Activated CD4-positive, alpha-beta T cell treated with anti-CD3 and anti-CD28 coated beads, Interleukin-10, Interleukin-2, amounts not matched to agents 100 ng/mL and 50 ng/mL, durations not matched to agents 16 hours and 8 hours (primary cell): ENCODE measurements at places on chromosomes 5 and 9.

GRCh38 chr5:142598338-142598700 lies 87.6 kb downstream of the FGF1 start:
- DNase-seq = no peak

DNA sequence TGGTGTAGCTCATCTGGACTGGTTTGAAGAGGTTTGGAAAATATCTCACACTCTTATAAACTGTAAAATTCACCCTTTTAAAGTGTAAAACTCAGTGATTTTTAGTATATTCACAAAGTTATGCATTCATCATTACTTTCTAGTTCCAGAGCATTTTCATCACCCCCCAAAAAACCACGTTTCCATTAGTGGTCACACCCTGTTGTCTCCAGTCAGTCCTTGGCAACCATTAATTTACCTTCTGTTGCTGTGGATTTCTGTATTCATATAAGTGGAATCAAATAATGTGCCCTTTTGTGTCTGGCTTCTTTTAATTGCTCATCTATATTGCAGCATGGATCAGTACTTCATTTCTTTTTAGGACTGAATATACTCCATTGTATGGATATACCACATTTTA lies 18.4 kb downstream of the NIPBL start:
- DNase-seq = no peak

DNA sequence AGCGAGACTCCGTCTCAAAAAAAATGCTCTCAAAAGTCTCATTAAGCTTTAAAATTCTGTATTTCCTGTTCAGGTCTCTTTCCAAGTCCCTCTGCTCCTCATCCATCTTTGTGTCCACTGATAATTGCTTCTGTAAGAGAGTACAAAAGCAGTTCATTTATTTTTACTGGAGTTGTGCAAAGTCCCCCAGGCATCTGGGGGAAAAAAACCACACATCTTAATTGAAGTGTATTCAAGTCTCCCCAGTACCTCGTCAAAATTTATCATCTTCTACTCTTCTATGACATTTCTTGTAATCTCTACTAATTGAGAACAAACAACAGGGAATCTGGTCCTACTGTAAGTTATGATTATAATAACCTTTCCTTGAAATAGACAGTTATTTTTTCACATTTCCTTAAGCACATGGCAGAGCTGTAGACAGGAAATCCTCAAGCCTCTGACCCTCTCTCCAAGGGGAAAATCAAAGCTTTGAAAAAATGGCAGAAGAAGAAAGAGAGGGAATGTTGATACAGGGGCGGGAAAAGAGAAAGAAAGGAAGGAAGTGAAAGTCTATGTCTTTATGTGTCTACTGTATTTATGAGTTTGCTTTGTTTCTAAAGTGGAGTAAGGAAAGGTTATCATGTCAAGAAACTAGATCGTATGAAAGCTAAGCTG lies 51.5 kb downstream of the RAI14 start:
- no peak for DNase-seq

DNA sequence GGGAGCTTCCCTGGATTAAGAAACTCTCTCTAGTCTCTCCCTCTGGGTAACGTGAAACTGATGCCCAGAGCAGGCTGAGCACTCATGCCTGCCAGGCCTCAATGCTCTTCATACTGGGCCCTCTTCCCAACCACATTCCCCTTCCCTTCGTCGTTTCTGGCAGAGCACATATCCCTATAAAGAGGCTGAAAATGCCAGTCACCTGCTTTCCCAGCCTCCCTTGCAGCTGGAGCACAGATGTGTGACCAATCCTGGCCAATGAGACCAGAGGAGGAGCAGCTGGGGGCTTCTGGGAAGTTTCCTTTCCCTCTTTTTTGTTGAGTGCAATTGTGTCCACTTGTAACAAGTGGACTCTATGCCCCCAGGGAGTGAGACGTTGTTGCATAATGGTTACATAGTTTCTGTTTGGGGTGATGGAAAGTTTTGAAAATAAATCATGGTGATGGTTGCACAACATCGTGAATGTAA lies 30.2 kb upstream of the SMIM23 start:
- DNase-seq = no peak

DNA sequence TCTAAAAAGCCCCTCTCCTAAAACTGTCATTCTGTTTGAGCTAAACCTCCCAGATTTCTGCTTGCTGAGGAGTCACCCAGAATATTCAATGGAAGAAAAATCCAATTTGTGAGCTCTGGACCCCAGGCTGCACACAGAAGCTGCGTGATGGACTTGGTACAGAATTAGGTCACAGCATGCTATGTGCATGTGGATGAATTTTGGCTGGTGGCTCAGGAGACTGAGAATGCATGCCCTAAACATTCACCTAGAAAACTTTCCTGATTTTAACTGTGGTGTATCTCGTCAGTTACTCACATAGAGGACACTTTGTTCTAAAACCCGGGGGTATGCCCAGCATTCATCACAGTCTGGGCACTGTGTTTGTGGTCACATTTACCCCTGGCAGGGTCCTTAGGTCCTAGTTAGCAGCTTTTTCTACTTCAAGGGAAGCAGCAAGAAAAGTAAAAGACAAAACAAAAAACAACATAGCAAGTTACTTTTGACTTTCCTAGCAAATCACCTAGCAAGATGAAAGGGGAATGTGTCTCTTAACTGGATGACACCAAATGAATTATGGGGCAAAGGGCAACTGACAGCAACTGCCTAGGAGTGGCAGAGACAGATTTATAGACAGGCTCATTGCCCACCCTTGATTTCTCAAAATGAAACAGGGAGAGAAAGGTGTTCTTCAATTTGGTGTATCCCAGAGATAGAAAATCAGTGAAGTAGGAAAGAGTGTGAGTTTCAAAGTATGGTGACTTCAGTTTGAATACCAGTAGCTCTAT lies 8.3 kb upstream of the SHROOM1 start:
- no peak for DNase-seq
